ENCODE measurements at places on chromosomes 12 and 14.

GRCh38 chr12:93153321-93153720 is 224.2 kb upstream of the EEA1 start:
- no peak for DNase-seq

- DNase-seq: no peak
These were observed 25.5 kb upstream of the BATF start for GRCh38 chr14:75496755-75497154.

- no peak for DNase-seq
These were observed 7.0 kb downstream of the PRICKLE1 start for GRCh38 chr12:42582498-42582897.

GRCh38 chr12:1503281-1503711 is 91.1 kb downstream of the FBXL14 start:
- DNase-seq: no peak

DNA sequence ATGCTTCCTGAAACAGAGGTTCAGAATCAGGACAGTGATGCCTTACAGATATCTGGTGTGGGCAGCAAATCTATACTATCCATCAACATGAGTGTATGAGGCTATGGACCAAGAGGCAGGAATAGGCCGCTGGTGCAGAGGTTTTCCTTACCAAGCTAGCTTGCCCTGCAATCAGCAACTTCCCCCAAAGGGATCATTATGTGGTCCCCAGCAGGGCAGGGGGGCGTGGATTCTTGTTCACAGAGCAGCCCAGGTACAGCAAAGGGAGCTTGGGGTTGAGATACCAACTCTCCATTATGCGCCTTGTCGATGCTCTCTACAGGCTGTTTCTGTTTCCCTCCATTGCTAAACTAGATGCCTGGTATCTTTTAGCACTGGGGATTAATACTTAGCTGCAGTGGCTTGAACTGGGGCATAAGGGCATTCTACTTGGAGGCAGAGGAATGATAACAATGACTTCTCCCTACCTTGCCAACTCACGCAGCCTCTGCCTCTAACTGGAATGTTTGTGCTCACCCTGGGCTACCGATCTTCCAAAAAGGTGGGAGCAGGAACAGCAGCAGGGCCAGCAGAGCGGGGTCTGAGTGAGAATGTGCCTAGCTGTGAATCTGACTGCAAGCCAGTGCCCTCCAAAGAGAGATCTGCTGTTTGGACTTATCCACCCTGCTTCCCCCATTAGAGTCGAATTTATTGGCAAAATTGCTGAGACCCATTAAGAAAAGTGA is 10.3 kb upstream of the KRT1 start:
- no peak for DNase-seq

All from NCI-H2029 treated with DMSO at 0.1 percent for 48 hours (cell line).